ENCODE measurements at places on chromosomes 13 and 19.

DNA sequence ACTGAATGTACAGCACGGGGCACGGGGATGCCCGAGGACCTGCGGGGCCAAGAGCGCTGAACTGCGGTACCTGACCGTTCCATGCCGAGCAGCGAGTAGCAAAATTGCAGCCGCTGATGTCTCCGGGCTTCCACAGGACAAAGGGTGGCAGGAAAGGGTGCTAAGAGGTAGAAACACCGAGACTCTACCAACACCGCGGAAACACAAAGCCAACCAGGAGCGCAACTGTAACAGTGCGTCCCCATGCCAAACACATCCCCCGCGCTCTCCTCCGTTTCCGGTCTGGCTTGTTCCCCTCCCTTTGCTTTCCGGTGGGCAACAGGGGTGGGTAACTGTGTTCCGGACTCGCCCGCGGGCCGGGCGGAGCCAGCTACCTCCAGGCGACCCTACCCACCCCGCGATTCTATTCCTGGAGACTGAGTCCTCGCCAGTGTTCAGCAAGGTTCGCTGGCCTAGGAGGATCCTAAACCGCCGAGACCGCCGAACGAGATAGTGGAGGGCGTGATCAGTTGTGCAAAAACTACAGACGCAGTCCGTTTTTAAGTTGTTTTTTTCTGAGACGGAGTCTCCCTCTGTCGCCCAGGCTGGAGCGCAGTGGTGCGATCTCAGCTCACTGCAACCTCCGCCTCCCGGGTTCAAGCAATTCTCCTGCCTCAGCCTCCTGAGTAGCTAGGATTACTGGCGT lies 34.9 kb upstream of the NEK3 start:
- DNase-seq: peak; percentile 92

- DNase-seq: no peak
Observed at GRCh38 chr13:44271915-44272341, 101.7 kb upstream of the SERP2 start.

- no peak for DNase-seq
Observed at GRCh38 chr19:41726493-41726892, 18.1 kb downstream of the CEACAM5 start.

DNA sequence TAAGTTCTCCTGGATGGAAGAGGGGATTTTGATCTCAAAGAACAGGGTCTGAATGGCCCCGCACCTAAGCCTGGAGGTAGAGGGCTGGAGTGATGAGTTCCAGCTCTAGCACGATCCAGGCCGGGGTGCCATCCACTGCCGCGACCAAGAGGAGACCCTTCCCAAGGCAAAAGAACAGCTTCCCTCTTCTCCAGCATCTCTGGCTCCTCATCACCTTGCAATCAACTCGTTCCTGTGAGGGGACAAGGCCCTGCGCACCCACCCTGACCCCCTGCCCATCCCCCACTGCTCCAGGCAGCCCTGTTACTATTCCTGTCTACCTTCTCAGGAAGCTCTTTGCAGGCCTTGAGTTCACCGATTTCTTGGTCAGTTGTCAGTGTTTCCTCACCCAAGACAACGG lies 17.8 kb downstream of the COL4A1 start:
- DNase-seq: no peak

DNA sequence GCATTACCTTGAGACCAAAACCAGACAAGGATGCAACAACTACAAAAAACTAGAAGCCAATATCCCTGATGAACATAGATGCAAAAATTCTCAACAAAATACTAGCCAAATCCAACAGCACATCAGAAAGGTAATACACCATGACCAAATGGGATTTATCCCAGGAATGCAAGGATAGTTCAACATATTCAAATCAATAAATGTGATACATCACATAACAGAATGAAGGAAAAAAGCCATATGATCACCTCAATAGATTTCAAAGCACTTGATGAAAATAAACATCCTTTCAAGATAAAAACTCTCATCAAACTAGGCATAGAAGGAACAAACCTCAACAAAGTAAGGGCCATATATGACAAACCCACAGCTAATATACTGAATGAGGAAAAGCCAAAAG lies 10.2 kb upstream of the ZNF546 start:
- DNase-seq: no peak

- peak; percentile 20 for DNase-seq
Observed at GRCh38 chr13:102400675-102401145, 1.1 kb downstream of the FGF14 start.

- no peak for DNase-seq
Observed at GRCh38 chr19:32231691-32232090, 113.7 kb upstream of the ZNF507 start.

- peak; percentile 40 for DNase-seq
Observed at GRCh38 chr13:27822258-27822872, 30.1 kb downstream of the GSX1 start.

GRCh38 chr13:46097015-46097414 lies 7.8 kb downstream of the CPB2 start:
- DNase-seq: peak; percentile 95

GRCh38 chr19:42301646-42302203 lies at the start of gene PRR19:
Gene PRR19 (plus strand): TSS chr19:42302132. CDS start chr19:42309585, 7,453 bp downstream.
- peak; percentile 75 for DNase-seq

GRCh38 chr13:44064357-44064756 lies 184.7 kb downstream of the LACC1 start:
- no peak for DNase-seq

DNA sequence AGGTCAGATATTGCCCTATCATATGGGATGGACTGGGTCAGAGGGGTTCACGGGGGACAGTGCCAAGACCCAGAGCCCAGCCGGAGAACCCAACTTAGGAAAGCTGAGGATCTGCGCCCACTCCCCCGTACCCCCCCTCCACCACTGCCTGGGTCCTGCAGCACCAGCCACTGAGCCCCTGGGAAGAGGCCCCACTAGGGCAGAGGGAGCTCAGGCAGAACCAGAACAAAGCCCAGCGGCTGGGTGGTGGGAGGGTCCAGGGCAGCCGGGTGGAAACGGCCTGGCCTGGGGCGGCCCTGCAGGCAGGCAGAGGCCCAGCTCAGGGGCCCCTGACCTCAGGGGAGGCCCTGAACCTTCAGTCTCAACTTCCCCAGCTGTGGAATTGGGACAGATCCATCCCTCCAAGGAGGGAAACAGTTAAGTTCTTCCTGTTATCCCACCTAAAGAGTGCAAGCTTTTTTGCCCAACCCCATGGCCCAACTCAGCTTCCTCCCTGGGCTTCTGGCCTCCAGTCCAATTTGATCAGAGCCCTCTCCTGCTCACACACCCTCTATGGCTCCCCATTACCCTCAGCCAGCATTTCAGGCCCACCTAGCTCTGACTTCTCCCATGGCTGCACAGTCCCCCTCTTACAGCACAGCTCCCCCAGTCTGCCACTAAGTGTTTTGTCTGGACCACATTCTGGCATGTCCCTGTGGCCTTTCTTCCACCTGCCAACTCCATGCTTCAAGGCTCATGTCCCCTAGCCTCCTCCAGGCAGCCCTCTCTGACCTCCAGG lies 3.1 kb downstream of the NR2F6 start:
- no peak for DNase-seq

DNA sequence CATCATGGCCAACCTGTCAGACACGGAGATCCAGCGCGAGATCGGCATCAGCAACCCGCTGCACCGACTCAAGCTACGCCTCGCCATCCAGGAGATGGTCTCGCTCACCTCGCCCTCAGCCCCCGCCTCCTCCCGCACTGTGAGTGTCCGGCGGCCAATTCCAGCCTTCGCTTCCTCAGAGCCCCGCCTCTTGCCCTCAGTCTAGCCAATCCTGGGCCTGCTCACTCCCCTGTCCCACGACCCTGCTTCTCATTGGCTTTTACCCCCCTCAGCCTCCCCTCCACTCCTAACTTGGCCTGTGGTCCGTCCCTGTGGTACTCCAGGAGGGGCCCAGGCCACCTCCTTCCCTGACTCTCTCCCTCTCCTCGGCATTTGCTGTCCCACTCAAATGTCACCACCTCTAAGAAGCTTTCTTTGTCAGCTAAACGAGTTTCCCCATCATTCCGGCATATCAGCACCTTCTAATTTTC lies 12.3 kb downstream of the HRC start:
- peak; percentile 88 for DNase-seq

Measured in DMS53 (cell line).